ENCODE measurements at places on chromosomes 5 and 9.

DNA sequence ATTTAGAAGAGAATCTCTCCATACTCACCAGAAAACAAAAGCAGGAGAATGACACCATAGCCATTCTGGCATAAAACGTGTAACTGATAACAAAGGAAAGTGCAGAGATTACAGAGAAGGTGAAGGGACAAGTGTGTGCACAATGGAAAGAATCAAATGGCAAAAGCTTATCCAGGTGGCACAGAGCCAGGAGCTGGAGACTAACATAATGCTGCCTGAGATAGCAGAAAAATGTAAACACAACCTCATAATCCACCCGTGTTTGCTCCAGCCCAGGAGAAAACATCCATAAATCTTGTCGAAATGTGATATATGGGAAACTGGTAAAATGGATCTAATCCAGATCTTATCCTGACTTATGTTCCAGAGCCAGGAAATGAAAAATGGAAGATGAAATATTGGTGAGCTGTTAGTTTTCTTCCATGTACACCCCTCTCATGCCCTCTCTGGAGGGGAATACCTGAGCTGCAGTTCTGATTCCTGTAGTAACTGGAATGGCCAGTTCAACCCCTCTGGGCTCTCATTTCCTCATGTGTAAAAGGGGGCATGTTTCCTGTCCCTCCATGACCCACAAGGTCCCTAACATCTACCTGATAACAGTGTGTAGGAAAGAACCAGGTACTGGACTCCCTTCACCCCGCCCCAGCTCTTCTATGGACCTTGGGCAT, 212.3 kb upstream of the DAPK1 start:
- DNase-seq, result no peak

DNA sequence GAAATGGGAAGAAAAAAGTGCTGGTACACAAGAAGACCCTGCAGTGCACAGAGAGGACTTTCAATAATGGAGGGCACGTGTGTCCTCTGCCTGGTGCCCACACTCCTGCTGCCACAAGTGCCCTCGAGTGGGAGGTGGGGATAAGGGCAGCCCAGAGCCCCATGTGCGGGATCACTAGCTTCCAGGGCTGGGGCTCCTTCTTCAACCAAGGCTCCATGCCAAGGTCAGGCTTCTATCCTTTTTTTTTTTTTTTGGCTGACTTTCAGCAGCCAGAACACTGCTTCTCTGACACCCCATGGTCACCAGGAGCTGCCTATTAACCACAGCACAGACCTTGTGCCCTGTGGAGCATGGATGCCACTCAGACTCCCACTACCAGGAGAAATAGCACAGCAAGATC, 7.5 kb downstream of the ACSL6 start:
- no peak for DNase-seq

- DNase-seq, result no peak
Measured at GRCh38 chr9:93267091-93267541, 83.2 kb downstream of the WNK2 start.

- DNase-seq, result no peak
Measured at GRCh38 chr5:154260224-154260927, 69.8 kb downstream of the GALNT10 start.

DNA sequence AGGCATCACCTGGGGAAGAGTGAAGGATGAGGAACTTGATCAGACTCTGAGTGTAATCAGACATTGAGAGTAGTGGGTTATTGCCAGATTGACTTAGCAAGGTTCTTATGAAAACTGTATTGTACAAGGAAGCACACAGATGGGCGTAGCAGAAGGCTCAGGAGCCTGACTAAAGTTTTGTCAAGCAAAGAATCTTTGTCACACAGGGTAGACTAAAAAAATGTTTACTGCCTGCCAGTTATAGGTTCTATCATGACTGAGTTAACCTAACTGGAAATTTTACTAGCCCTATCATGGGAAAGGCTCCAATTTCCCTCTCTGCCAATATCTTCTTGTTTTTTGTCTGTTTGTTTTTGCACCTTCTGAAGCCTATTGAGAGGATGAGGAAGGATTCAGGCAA, 19.1 kb downstream of the CAMK4 start:
- no peak for DNase-seq

DNA sequence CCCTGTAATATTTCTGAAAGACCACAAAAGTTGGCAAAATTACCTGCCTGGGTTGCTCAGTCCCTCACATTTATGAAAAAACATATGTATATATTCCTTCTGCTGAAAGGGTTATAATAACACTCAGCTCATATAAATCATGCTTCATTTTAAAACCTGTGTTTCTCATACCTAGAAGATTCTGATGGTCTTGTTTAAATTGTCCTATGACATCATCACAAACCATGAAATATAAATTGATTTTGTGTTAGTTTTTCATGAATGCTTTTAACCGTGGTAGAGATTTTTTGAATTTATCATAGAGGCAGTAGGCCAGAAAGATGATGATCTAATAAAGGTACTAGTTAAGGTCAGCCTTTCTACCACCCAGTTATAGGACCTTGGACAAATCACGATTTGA, 31.4 kb downstream of the SRFBP1 start:
- no peak for DNase-seq

DNA sequence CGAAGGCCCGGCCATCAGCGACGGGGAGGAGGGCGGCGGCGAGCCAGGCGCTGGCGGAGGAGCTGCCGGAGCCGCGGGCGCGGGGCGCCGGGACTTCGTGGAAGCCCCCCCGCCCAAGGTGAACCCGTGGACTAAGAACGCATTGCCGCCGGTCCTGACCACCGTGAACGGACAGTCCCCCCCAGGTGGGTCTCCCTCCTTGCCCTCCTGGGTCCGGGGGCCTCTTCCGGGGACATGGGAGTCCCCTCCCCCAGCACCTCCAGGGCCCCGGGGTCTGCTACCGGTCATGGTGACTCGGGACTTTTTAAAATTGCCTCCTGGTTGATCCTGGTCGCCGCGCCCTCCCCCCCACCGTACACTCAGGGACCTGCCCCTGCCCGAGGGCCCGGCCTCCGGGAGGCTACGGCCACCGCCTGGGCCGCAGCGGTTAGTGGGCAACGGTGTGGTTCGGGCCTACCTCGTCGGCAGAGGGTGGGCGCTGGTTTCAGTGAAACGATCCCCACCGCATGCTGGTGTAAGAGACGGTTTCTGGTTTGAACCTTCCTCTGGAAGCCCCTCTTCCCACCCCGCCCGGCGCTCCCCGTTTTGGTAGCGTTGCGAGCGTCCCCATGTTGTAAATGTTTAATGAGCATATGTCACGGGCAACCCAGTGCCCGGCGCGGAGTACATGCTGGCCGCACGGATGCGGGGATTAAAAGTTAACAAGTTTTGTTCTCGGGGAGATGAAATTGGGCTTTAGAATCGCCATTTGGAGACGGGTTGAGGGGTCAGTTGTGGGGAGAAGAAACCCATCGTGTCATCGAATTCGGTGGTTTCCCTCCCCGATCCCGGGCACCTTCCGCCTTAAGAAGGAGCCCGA, 1.1 kb downstream of the LARP1 start:
- peak; percentile 24 for DNase-seq

DNA sequence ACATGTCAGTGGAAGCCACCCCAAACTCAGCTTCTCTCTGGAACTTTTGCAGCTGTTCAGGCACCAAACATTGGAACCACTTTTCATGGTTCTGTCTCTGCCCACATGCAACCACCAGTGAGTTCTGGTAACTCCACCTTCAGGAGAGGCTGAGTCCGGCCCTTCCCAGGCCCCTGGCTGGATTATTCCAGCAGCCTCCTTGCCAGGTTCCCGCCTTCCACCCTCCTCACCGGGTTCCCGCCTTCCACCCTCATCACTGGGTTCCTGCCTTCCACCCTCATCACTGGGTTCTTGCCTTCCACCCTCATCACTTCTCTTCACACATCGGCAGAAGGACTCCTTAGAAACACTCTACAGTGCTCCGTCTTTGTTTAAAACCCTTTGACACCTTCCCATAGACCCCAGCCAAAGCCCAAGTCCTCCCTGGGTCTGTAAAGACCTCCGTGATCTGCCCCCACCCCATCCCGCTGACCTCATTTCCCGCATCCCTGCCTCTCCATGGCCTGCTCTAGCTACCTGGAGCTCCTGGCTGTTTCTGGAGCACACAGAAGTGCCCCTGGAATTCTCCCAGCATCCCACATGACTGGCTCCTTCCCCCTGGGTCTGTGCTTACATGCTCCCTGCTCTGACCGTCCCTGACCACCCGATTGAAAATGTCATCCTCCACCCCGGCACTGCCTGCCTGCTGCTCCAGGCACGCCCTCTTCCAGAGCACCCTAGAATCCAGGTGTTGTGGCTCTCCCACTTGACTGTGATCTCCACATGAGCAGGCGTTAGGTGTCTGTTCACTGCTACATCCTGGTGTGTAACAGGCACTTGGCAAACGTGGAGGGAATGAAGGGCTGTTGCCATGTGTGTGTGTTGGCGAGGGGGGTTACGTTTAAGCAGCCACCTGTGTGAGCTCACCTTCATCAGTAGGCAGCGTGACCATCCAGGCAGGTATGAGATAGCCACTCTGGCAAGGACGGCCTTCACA, 17.7 kb downstream of the ROPN1L start:
- no peak for DNase-seq

DNA sequence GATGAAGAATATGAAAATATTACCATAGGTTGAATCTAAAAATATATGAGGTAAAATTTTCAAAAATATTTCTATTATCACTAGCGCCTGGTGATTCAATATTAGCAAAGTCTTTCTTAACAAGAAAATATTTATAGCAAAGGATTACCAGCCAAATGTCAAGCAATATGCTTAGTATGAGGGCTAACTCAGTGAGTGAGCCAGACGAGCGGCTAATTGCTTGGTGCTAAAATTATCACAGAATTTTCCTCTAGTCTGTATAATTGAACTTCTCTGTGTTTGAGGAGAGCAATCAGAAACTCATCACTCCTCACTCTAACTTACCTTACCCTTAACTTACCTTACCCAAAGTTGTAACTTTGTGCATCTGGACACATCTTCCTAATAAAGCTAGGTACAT, 304.9 kb upstream of the PRR16 start:
- DNase-seq, result no peak

DNA sequence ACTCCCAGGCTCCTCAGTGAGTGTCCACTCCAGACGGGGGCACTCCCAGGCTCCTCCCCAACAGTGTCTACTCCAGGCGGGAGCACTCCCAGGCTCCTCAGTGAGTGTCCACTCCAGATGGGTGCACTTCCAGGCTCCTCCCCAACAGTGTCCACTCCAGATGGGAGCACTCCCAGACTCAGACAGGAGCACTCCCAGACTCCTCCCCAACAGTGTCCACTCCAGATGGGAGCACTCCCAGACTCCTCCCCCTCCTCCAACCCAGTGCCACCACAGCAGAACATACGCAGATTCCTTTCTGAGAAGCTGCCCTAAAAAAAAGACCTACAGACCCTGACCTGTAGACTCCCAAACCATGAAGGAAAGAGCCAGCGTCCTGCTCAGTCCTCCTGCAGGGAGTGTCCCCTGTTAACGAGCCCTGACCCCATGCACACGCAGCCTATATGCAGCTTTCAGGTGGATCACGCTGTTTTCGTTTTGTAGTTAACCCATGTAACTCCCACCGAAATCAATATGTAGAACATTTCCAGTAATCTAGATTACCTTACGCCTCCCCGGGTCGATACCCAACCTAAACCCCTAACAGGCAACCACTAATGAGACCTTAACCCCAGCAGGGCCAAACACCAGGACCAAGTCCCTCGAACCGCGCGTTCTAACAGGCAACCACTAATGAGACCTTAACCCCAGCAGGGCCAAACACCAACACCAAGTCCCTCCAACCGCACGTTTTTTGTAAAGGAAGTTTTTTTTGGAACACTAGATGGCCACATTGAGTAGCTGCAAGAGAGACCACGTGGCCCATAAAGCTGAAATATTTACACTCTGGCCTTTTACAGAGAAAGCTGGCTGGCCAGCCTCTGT, 15.7 kb downstream of the PNPLA7 start:
- DNase-seq, result no peak

DNA sequence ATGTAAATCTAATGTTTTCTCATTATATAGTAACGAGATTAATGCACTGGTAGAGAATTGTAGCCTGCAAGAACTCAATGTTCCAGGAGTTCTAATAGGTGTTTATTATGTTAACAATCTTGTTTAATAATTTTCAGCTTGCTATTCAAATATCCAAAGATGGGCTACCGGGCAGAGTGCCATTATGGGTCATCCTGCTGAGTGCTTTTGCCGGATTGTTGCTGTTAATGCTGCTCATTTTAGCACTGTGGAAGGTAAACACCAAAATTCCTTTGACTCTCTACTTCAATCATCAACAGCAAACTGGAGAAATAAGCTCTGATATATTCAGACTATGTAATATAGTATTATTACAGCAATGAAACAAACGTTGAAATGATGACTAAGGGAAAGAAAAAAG, 41.9 kb upstream of the ITGA2 start:
- no peak for DNase-seq

- DNase-seq, result no peak
Measured at GRCh38 chr5:36529142-36529541, 77.3 kb upstream of the SLC1A3 start.

DNA sequence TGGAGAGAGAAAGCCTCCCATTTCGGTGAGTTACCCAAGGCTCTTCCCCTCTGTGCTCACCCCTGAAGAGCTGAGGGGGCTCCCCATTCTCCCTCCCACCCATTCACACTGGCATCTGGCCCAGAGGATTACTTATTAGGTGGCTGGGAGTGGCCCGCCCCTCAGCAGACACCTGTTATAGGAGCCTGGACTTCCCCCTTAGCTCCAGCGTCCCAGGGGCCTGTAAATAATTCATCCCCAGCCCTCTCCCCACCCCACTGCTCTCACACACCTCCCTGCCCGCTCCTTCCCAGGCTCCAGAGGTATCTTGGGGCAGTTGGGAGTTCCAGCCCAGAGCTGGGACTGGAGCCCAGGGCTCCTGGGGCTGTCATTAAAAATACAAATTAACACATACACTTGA, 11.6 kb upstream of the SLC6A7 start:
- no peak for DNase-seq
